Umbilical cord (tissue), 2 donors: ENCODE measurements at places on chromosomes 1 and 21. TPM values are rescaled to one million over a fixed set of nuclear protein-coding genes. Genes with fewer than 3 reads are reported as not detected.

The LCE1D gene
- not detected for total RNA-seq

The KIAA1614 gene
- total RNA-seq = 17.6 TPM

The GLMN gene
- total RNA-seq = 24.8 TPM

The FOXE3 gene
- not detected for total RNA-seq

The TINAGL1 gene
- total RNA-seq = 371 TPM

The CYYR1 gene
- total RNA-seq = 16.9 TPM

The FLVCR1 gene
- total RNA-seq = 32.3 TPM

The HJV gene
- total RNA-seq = not detected

The SELP gene
- total RNA-seq = 7.9 TPM

The FAM72A gene
- 2.4 TPM for total RNA-seq

The ILDR2 gene
- total RNA-seq = 4.1 TPM

DNA sequence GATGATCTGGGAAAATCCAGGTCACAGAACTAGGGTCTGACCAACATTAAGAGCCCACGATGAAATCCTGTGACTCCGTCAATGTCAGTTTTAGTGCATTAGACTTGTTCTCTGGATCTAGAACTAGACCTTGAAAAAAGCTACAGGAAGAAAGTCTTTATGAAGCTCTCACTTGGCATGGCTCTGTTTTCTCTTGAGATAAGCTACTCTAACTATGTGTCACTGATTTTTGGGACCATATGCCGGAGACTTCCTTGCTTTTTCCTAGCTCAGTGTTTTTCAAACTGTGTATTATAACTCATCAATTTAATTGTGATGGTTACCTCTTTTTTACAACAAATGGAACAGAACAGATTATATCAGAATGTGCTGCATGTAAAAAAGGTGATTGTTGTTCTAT, 379.7 kb upstream of the DAB1 start:
- no peak for DNase-seq

DNA sequence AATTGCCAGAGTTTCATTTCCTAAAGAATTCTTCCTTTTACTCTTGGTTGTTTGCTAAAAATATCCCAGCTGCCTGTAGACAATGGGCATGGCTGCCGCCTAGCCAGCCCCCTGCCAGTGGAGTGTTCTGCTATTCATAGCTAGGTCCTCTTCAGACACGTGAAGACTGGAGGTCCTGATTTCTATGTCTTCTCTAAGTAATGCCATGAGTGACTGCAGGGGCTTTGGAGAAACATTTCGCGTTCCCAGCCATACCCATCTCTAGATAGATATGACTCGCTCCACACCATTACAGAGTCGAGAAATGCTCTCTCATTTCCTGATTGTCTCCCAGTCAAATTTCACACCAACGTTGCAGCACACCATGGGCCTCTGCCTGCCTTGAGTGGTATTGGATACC, 99.5 kb upstream of the BACE2 start:
- peak; percentile 12 for DNase-seq

DNA sequence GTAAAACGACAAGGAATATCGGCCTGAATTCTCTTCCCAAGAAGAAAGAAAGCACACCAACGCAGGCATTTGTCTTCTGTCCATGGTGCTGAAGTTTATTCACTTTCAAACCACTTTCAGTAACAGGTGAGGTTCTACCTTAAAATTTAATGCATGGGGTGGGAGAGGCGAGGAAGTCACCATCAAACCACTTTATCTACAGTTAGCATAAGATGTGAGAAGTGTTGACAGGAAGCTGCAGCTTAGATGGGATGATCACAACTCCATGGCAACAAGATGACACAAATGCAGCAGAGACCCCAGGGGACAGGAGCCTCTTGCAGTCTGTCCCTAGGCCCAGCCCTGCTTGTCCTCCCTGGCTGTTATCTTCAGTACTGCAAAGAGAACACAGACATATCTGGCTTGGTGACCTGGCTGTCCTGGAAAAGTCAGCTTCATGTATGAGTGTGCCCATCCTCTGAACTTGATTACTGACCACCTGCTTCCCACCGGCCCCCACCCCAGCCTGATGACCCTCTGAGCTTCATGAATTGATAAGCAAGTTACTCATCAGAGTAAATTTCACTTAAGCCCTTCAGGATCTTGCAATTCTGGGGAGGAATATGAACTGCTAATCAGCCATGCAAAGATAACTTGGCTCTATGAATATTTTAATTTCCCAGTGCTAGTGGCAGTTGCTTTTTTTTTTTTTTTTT, 1.8 kb downstream of the NPPA start:
- peak; percentile 42 for DNase-seq

DNA sequence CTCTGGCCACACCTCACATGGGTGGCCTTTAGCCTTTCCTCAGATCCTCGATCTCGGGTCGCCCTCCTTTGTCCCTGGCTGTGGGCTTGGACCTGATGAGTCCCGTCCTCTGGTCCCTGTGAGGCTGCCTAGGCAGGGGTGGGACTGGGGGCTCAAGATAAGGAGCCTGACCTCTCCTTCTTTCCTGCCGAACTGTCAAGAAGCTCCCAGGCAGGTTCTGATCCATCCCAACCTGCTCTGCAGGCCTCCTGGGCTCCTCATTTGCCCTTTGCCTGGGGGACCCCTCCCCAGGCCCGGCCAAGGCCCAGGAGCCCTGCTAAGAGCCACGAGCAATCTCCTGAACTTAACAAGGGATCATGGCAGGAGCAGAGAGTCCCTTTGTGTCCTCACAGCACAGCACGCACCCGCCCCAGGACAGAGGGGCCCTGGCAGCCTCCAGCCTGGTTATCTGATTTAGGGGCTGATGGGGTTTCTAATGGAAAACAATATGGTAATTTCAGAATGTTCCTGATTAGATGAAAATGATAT, 82.4 kb upstream of the POU3F1 start:
- no peak for DNase-seq

DNA sequence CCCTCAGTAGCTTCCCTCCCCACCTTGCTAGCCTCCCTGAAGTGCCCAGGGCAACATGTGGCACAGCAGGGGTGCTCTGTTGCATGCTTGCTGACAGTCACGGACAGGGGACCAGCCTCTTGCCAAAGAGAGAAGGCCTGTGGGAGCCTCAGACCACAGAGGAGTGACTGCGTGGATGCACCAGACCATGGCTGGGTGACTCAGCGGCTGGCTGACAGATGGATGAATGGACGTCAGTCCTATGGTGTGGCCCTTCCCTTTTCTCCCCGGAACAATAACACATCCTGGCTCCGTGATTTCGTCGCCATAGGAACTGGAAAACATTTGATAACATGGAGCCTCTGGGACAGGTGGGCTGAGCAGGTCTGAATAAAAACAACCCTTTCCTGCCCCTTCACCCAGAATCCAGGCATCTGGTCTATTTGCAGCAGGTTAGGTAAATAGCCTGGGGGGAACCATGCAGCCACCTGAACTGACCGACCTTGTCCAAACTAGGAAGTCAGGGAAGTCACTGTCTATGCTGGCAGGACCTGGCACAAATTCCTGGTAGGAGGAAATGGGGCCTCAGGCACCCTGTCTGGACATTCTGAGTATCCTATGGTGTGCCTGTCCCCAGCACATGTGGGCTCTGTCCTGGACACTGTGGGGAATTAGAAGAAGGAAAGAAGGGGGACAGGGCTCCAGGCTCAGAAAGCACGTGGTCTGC, 53.3 kb downstream of the NENF start:
- DNase-seq = peak; percentile 37

- peak; percentile 86 for DNase-seq
Measured at GRCh38 chr1:209674957-209675564, at the start of gene G0S2. Gene G0S2, plus strand, starts transcription at chr1:209675412. Its CDS starts 273 bp downstream, at chr1:209675685.

DNA sequence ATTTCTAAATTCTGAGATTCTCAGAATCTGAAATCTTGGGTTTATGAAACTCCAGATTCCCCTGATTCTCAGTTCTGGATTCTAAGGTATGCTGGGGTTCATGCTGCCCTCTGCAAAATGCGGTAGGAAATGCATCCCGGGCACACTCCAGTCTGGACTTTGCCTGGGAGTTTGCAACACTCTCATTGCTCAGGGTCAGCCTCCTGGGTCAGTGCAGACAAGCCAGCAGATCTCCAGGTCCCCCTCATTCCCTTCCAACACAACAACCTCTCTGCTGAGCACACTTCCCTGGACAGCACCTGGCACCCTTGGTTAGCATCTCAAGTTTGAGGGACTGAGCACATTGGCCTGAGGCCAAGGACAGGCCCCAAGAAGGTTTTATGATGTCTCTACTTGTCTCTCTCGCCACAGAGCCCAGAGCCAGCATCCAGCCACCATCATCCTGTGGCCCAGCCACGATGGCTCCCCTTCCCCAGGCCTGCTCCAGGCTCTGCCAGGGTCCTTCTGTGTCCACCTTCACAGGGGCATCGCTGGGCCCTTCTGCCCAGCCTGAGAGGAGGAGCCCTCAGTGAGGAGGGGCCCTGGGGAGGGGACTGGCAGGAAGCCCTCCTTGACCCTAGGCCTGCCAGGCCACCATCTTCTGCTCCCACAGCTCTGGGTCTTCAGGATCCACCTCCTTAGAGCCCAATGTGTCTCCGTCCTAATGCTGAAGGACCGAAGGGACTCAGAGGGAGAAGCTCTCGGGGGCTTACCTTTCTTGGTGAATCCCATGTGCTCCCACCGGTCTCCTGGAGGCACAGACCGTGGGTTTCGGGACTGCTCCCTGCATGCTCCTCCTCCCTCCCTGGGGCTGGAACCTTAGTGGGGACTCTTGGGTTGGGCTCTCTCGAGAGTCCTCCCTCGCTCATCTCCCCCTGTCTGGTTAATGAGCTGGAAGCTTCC, 550.7 kb downstream of the PTPRU start:
- no peak for DNase-seq

GRCh38 chr21:34899760-34900159, 149.3 kb downstream of the RUNX1 start:
- DNase-seq = no peak

DNA sequence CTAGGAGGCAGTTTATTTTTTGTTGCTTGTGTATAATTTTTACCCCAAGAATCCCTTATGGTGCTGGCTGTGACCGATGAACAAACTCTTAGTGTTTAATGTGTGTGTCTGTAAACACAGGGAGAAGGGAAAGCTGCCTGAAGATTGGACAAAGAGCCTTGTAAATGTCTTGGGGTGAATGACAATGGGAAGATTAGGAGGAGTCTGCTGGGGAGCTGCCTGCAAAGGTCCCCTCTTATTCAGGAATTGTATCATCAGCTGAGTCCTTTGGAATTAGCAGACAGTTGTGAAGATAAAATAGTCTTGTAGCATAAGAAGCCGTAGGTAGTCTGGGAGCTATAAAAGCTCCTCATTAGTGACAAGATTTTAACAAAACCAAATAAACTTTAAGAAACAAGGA, 88.4 kb downstream of the RUNX1 start:
- DNase-seq = no peak

- no peak for DNase-seq
Measured at GRCh38 chr1:92031281-92032110, 1.7 kb downstream of the EPHX4 start.

GRCh38 chr1:175072099-175072951, 4.7 kb downstream of the TNN start:
- peak; percentile 75 for DNase-seq

DNA sequence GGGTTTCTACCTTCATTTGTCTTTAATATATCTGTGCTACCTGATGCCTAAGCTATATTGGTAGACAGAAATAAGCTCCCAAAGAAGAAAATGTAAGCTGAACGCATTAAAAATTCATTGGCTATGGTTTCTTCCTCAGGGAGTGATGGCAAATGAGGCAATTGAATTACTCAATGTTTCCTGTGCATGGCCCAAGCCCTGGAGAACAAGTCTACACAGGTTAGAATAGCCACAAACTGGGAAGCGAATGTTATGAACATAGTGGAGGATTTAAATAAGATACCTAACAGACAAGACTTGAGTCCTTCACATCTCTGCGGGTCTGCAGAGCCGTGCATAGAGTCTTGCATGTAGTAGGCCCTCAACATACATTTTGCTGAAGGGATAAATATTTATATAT, 350.3 kb downstream of the RWDD3 start:
- DNase-seq = no peak

GRCh38 chr1:218479436-218480115, 134.4 kb downstream of the TGFB2 start:
- DNase-seq = peak; percentile 32

DNA sequence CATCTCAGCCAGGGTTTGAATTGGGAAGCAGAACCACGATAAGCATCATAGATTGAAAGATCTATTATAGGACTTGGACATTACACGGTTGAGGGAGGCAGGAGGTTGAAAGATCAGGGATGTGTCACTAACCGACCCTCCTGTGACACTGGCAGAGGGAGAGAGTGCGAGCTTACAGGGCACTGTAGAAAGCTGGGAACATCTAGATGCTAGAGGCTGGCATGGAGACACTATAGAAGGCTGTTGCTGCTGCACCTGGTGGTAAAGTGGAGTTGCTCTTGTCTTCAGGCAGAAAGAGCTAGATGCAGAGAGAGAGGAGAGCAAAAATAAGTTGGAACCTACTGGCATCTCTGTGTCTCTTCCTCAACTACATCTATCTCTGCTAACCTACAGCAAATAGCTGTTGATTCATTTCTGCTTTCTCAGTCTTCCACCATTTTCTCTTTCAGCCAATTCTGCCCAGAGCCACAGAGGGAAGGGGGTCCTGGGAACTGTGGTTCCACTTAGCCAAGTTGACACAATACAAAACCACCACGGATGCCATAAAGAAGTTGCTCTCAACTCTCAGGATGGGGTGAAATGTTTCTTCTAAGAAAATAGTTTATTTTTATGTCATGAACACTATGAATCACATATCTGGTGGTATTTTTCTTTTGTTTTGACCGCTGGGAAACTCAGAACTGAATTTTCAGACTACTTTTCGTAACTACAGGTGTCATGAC, 155.9 kb downstream of the ZNF281 start:
- DNase-seq = no peak

DNA sequence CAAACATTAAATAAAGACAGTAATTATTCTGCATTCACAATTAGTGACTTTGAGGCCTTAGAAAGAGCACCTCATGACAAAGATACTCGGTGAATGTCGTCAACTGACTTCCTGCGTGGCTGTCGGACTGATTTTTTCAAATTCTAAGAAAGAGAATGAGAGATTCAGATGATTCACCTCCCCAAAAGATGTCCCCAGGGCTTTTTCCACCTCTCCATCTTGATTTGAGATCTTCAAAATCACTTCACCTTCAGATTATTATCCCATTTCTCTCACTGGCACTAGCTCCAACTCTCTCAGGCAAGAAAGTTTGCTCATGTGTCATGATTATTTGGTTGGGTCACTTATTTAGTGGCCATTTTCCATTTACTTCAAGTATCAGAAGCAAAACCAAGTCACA, 5.0 kb upstream of the EDEM3 start:
- DNase-seq = no peak

- no peak for DNase-seq
Measured at GRCh38 chr1:222892137-222892769, 77.4 kb downstream of the DISP1 start.

DNA sequence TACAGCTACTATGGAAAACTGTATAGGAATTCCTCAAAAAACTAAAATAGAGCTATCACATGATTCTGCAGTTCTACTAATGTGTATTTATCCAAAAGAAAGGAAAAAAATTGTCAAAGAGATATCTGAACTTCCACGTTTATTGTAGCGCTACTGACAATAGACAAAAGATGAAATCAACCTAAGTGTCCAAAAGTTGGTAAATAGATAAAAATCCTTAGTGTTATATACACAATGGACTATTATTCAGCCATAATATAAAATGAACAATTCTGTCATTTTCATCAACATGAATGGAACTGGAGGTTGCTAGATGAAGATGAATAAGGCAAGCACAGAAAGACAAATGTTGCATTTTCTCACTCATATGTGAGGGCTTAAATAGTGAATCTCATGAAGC, 1492.1 kb downstream of the MRPL39 start:
- no peak for DNase-seq
